Mammary epithelial cell (primary cell): ENCODE measurements at places on chromosomes 6 and 20. TPM values are rescaled to one million over a fixed set of nuclear protein-coding genes. Genes with fewer than 3 reads are reported as not detected.

MYLK2 gene
- 0.06 TPM for polyA plus RNA-seq

BFSP1 gene
- polyA plus RNA-seq: 2.2 TPM

PRR3 gene
- polyA plus RNA-seq: 6.1 TPM

CCM2L gene
- not detected for polyA plus RNA-seq

LATS1 gene
- polyA plus RNA-seq: 12.6 TPM

SLC16A10 gene
- 0.08 TPM for polyA plus RNA-seq

FOXS1 gene
- polyA plus RNA-seq: not detected

GPLD1 gene
- 0.03 TPM for polyA plus RNA-seq

RMND1 gene
- 13.3 TPM for polyA plus RNA-seq

REV3L gene
- polyA plus RNA-seq: 6.1 TPM

IL20RA gene
- 0.01 TPM for polyA plus RNA-seq

TXLNB gene
- polyA plus RNA-seq: not detected

CNBD2 gene
- 2.4 TPM for polyA plus RNA-seq

FAM209B gene
- polyA plus RNA-seq: 0.22 TPM

PAK5 gene
- 0.06 TPM for polyA plus RNA-seq

PNPLA1 gene
- polyA plus RNA-seq: not detected

LGSN gene
- not detected for polyA plus RNA-seq

GSTA4 gene
- 6.9 TPM for polyA plus RNA-seq

MTCH1 gene
- polyA plus RNA-seq: 91.9 TPM

EYA4 gene
- polyA plus RNA-seq: not detected

OR2H1 gene
- polyA plus RNA-seq: not detected

RXRB gene
- polyA plus RNA-seq: 24.8 TPM

KHDC1L gene
- 0.26 TPM for polyA plus RNA-seq

PTCHD4 gene
- 0.87 TPM for polyA plus RNA-seq

TGM2 gene
- 98.1 TPM for polyA plus RNA-seq

CST3 gene
- 340 TPM for polyA plus RNA-seq

COL21A1 gene
- polyA plus RNA-seq: not detected

SOX18 gene
- polyA plus RNA-seq: not detected

DCDC2 gene
- 0.02 TPM for polyA plus RNA-seq

MYLK4 gene
- polyA plus RNA-seq: 0.12 TPM

TRAPPC3L gene
- 0.18 TPM for polyA plus RNA-seq

SCUBE3 gene
- 0.06 TPM for polyA plus RNA-seq

APCDD1L gene
- 2.7 TPM for polyA plus RNA-seq

NRSN1 gene
- not detected for polyA plus RNA-seq

BPIFA1 gene
- not detected for polyA plus RNA-seq

SNX5 gene
- 91.8 TPM for polyA plus RNA-seq

ENPP1 gene
- polyA plus RNA-seq: 0.17 TPM

SYNDIG1 gene
- polyA plus RNA-seq: 4.0 TPM

KHDC1 gene
- polyA plus RNA-seq: 3.6 TPM

UBE3D gene
- 2.9 TPM for polyA plus RNA-seq

RAET1L gene
- 3.3 TPM for polyA plus RNA-seq

IP6K3 gene
- not detected for polyA plus RNA-seq

TAGAP gene
- 0.11 TPM for polyA plus RNA-seq

SPAG4 gene
- 1.1 TPM for polyA plus RNA-seq

SSTR4 gene
- polyA plus RNA-seq: not detected

PI16 gene
- polyA plus RNA-seq: not detected

MUC21 gene
- polyA plus RNA-seq: not detected

SLC17A3 gene
- not detected for polyA plus RNA-seq

MEP1A gene
- 0.12 TPM for polyA plus RNA-seq

OR2H2 gene
- polyA plus RNA-seq: not detected

CASS4 gene
- polyA plus RNA-seq: not detected

LPA gene
- not detected for polyA plus RNA-seq

LST1 gene
- not detected for polyA plus RNA-seq

CFAP206 gene
- polyA plus RNA-seq: 0.22 TPM

KCNK16 gene
- polyA plus RNA-seq: not detected

BPIFB2 gene
- polyA plus RNA-seq: not detected
